ENCODE measurements at places on chromosomes 1 and 21.
A peak's percentile ranks its signal among the peaks of the same experiment; 100 is the strongest.

DNA sequence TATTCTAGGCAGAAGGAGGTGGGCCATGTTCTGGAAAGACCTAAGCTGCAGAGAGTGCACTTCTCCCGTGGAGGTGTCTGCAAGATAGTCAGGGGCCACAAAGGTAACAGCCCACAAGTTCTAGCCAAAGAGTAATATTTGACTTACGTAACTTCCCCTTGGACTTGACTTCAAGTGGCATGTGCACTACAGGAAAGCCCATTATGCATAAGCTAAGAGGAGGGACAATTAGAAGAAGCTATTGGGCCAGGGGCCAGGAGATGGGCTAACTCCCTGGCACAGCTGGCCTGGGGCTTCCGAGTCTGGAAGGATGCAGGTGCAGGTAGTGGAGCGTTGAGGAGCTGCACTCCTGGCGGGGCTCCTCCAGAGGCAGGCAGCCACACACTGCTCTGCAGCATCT lies 58.3 kb downstream of the ERG start:
- H3K4me1 ChIP-seq: peaks cover 14% of the 10 kb centered on the region
- H3K36me3 ChIP-seq: no peaks in the 10 kb centered on the region
- H3K27me3 ChIP-seq: no peaks in the 10 kb centered on the region
- no peak overlapping the region for H3K4me3 ChIP-seq

GRCh38 chr1:57741521-57741920 lies 317.7 kb upstream of the DAB1 start:
- H3K4me3 ChIP-seq: no peak overlapping the region
- no peaks in the 10 kb centered on the region for H3K36me3 ChIP-seq
- H3K27ac ChIP-seq: no peak overlapping the region
- no peak for DNase-seq

DNA sequence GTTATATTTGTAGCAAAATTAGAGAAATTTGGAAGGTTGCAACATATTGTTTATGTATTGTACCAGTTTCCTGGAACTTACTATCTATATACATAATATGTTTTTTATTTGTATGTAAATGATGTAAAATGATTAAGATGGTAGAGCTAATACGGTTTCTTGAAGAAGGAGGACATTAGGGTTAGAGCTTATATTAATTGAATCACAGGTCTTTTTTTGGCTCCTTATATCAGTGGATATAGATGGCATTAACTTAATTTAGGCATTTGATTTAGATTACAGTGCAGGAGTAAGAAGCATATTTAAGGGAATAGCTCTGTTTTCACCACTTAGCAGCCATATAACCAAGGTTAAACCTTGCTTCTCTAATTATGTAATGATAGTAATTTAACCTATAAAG lies 357.7 kb downstream of the USP25 start:
- no peaks in the 10 kb centered on the region for H3K27me3 ChIP-seq
- H3K27ac ChIP-seq: no peak overlapping the region
- H3K4me3 ChIP-seq: no peak overlapping the region
- DNase-seq: no peak

GRCh38 chr1:167819849-167820683 lies 93.9 kb downstream of the ADCY10 start:
- H3K4me3 ChIP-seq: peak overlapping the region; percentile 28
- no peak for DNase-seq
- H3K27ac ChIP-seq: no peak overlapping the region
- H3K4me1 ChIP-seq: peaks cover 8% of the 10 kb centered on the region
- H3K36me3 ChIP-seq: no peaks in the 10 kb centered on the region

DNA sequence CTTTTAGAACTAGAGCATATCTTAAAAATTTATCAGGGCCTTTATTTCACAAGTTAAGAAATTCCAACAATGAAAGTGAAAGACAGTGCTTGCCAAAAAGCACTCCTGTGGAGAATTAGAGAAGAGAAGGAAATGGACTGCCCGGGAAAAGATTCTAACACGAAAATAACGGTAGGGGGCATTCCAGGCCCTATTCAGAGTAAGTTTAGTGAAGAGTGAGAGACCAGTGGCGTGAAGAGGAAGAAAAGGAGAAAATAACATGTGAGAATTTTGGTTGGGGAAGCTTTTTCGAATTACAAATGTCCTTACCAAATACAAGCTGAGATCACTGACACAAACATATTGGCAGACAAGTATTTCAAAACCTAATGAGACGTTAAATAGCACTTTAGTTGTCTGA lies 38.4 kb upstream of the RBM34 start:
- no peaks in the 10 kb centered on the region for H3K4me1 ChIP-seq
- no peaks in the 10 kb centered on the region for H3K27me3 ChIP-seq
- no peak for DNase-seq
- peaks cover 11% of the 10 kb centered on the region for H3K36me3 ChIP-seq
- H3K27ac ChIP-seq: no peak overlapping the region

GRCh38 chr1:55352080-55352810 lies 137.1 kb upstream of the USP24 start:
- no peaks in the 10 kb centered on the region for H3K36me3 ChIP-seq
- no peak overlapping the region for H3K4me3 ChIP-seq
- H3K4me1 ChIP-seq: peaks cover 29% of the 10 kb centered on the region
- no peak overlapping the region for H3K27ac ChIP-seq
- no peaks in the 10 kb centered on the region for H3K27me3 ChIP-seq
- DNase-seq: no peak

DNA sequence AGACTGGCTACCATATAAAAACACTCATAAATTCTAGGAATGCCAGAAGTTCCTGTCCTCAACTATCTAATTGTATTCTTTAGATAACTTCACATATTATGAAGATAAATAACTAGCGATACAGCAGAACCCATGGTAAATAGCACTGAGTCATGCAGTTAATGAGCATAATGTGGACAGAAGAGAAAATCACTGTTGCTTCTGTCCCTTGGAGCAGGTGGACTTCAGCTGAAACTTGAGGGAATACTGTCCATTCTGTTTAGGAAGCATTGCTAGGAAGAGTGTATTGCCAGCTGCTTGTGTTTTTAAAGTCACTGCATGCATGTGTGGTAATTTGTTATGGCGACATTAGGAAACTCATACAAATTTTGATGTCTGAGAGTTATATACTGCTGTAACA lies 854.4 kb downstream of the LTN1 start:
- H3K27me3 ChIP-seq: no peaks in the 10 kb centered on the region
- H3K4me1 ChIP-seq: no peaks in the 10 kb centered on the region
- H3K36me3 ChIP-seq: no peaks in the 10 kb centered on the region
- H3K27ac ChIP-seq: no peak overlapping the region
- no peak for DNase-seq

DNA sequence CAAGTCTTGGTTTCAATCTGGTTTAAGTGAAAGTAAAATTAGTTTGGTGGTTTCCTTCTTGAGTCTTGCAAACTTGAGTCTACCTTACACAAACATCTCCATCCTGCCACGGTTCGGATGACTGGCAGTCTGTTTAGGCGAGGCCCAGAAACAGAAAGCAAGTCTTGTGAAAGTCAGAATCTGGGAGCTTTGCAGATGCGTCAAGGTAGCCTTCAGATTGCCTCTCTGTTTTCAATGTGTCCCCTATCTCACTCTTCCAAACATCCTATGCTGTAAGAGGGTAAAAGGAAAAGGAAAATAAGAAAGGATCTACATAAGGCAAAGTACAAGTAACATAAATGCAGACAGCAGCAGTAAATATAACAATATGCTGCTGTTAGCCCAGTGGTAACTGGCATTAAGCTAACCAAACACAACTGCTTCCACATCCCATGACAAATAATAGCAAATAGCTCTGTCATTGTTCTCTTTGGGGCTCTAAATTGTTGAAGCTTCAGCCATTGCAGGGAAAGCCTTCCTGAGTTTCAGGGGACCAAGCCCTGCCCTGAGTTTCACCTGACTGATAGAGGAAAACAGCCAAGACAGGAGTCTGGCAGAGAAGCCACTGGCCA lies 26.2 kb upstream of the C1orf105 start:
- no peaks in the 10 kb centered on the region for H3K36me3 ChIP-seq
- no peaks in the 10 kb centered on the region for H3K27me3 ChIP-seq
- H3K27ac ChIP-seq: peak overlapping the region; percentile 74
- H3K4me1 ChIP-seq: peaks cover 18% of the 10 kb centered on the region
- H3K4me3 ChIP-seq: no peak overlapping the region
- DNase-seq: peak; percentile 33

GRCh38 chr1:94329986-94330385 lies 88.2 kb upstream of the ABCD3 start:
- no peak overlapping the region for H3K27ac ChIP-seq
- peaks cover 3% of the 10 kb centered on the region for H3K27me3 ChIP-seq
- H3K4me3 ChIP-seq: no peak overlapping the region
- DNase-seq: no peak
- no peaks in the 10 kb centered on the region for H3K36me3 ChIP-seq

- peaks cover 30% of the 10 kb centered on the region for H3K4me1 ChIP-seq
- no peak overlapping the region for H3K4me3 ChIP-seq
- H3K27ac ChIP-seq: no peak overlapping the region
- no peaks in the 10 kb centered on the region for H3K36me3 ChIP-seq
Measured at GRCh38 chr1:25669781-25670567, 53.4 kb downstream of the MAN1C1 start.

DNA sequence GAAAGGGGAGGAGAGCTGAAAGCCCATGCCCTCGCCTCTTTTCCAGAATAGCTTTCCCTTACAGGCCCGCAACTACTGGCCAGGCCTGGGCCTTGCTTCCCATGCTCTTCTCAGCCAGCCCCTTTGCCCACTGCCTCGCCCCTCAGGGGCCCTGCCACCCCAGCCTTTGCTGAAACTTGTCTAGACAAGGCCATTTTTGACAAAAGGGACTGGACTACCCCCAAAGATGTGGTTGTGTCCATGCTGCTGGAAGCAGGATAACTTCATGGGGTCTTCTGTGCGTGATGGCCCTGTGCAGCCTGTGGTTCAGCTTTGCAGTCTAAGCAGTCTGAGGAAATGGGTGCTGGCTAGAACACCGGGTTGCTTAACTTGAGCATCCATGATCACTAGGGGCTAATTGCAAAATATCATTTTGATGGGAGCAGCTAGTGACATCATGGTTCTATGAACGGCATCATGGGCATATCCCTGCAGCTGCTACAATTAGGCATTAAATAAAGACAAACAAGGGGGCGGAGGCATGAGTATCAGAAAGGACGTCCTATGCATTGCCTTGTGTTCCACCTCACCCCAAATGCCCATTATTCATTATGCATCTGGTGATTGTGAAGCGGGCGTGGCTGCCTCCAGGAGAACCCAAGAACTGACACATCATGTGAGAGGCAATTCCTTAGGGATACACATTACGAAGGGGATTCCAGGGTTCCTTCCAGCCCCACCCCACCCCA lies 36.8 kb downstream of the NTPCR start:
- peaks cover 3% of the 10 kb centered on the region for H3K36me3 ChIP-seq
- DNase-seq: no peak
- H3K4me1 ChIP-seq: peaks cover 40% of the 10 kb centered on the region
- no peak overlapping the region for H3K27ac ChIP-seq
- H3K4me3 ChIP-seq: no peak overlapping the region

DNA sequence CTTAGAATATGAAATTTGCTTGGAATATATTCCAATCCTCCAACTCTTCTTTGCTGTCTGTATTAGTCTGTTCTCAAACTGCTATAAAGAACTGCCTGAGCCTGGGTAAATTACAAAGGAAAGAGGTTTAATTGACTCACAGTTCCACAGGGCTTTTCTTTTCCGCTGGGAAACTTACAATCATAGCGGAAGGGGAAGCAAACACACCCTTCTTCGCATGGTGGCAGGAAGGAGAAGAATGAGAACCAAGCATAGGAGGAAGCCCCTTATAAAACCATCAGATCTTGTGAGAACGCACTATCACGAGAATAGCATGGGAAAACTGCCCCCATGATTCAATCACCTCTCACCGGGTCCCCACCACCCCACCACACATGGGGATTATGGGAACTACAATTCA lies 14.8 kb downstream of the CENPF start:
- H3K4me1 ChIP-seq: no peaks in the 10 kb centered on the region
- H3K4me3 ChIP-seq: no peak overlapping the region
- no peaks in the 10 kb centered on the region for H3K27me3 ChIP-seq
- H3K36me3 ChIP-seq: peaks cover 9% of the 10 kb centered on the region
- H3K27ac ChIP-seq: no peak overlapping the region
- DNase-seq: no peak

Data from thymus (tissue), 14 donors.